Brain (organoid and tissue), 16 donors: ENCODE measurements at places on chromosomes 7 and 10.

GRCh38 chr7:15680446-15680845, 6.0 kb downstream of the MEOX2 start:
- DNase-seq, result no peak

GRCh38 chr7:50718876-50719275, 63.8 kb downstream of the GRB10 start:
- DNase-seq, result no peak

DNA sequence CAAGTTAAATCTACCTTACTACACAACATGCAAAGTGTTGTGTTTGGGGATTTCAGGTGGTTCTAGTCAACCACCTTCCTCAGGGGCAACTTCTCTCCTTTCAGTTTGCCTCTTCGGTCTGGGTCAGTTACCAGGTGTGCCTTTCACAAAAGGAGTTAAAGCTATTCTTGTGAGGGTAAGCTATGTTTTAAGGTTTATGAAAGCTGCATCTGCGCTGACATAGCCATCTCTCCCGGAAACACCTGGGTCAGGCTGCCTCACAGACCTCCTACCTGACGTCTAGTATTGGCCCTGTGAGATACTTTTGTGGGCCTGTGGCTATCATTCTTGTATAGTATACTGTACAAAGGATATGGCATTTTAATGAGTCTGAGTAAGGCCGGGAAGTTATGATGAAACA, 67.7 kb upstream of the ITGA8 start:
- no peak for DNase-seq

DNA sequence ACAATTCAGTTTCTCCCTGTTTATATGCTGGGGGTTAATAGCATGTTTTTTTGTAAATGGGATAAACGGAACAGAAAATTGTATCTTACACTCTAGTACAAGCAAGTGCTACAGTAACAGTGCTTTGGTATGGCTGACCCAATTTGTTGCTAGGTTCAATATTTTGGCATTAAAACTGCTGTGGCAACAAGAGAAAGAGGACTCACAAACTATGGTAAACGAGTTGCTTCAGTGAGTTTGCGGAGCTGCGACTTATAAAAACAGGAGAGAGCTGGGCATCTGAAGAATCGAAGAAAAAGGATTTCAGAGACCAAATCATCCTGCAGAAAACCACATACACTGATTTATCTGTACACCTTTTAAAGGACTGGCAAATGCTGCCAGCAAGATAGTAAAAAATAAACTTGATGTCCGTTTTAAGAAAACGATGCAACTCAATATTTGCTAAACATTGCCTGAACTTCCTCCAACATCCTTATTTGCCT, 2.2 kb downstream of the GLUD1 start:
- peak; percentile 39 for DNase-seq

DNA sequence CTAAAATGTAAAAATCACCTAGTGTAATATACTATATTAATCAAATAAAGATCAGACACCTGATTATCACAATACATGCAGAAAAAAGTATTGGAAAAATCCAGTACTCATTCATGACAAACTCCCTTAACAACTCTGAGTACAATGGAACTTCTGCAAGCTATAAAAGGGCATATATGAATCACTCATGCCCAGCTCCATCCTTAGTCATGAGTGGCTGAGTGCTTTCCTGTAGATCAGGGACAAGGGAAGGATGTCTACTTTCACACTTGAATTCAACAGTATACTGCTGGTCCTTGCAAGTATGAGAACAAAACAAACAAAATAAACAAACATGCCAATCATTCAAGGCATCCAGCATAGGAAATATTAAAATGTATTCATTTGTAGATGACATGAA, 116.5 kb downstream of the ADARB2 start:
- no peak for DNase-seq

DNA sequence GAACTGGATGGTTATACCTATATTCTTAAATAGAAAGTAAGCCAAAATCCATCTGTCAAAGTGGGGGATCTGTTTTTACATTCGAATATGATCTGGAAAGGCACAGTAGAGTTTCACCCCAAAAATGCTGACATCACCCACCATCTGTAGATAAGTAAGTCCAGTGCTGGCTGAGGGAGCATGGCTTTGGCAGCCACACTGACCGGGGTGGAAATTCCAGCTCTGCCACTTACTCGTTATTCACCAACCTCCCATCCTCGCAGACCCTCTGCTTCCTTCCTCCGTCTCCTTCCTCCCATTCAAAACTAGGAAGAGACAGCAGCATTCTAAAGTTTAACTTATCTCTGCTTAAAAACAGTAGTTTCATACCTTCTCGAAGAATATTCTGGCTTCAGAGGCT, 84.9 kb upstream of the GATA3 start:
- DNase-seq, result no peak

DNA sequence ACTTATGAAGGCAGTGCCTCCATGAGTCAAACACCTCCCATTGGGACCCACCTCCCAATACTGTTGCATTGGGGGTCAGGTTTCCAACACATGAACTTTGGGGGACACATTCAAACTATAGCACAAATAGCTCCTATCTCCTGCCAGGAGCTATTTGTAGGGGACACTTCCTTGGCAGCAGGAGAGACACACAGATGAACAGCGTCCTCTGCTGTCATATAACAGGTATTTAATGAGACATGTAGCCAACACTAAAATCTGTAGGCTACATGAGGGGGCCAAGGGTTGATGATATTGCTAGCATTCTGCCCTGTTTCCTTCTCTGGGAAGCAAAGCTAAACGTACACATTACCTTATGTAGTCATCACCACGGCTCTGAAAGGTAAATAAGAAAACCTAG, 2.6 kb upstream of the GPR26 start:
- DNase-seq, result no peak

GRCh38 chr7:34916267-34916666, 121.0 kb downstream of the DPY19L1 start:
- no peak for DNase-seq

DNA sequence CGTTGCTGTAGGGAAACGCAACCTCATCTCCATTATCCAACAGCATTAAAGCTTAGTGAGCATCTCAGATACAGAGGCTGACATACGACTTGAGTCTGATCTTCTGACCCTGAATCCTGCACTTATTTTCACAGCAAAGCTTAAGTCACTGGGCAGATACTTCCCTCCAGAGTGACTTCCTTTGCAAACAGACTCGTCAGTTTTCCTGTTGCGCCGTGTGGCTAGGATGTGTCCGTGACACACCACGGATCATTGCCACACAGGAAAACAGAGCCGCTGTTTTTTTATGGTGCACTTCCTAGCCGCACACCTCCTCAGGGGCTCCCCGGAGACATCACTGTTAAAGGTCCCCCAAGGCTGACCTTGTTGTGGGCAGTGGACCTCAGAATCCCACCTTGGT, 94.9 kb upstream of the MKI67 start:
- DNase-seq, result no peak

- no peak for DNase-seq
Measured at GRCh38 chr7:65820287-65820950, 52.5 kb upstream of the VKORC1L1 start.

DNA sequence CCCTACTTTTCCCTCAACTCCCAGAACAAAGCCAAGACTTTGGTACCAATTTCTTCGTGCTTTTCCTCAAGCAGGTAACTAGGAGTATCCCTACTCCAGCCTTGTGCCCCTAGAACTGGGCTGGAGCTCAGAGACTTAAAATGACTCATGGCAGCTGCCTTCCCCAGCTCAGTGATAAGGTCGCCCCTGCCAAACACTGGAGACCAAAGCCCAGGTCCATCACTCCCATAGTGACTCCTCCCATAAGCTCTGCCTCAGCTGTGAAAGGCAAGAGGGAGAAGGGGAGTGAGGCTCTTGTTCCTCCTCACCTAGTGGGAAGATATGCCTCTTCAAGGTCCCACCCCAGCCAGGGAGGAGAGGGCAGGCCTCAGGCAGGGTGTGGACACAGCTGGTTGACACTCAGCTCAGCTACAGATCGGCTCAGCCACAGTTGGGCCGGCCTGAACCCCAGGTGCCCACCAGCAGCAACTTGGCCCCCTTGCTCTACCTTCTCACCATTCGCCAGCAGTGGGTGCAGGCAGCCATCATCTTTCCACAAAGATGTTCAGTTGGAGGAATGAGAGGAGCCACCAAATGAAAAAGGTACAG, 13.8 kb upstream of the CYREN start:
- no peak for DNase-seq

DNA sequence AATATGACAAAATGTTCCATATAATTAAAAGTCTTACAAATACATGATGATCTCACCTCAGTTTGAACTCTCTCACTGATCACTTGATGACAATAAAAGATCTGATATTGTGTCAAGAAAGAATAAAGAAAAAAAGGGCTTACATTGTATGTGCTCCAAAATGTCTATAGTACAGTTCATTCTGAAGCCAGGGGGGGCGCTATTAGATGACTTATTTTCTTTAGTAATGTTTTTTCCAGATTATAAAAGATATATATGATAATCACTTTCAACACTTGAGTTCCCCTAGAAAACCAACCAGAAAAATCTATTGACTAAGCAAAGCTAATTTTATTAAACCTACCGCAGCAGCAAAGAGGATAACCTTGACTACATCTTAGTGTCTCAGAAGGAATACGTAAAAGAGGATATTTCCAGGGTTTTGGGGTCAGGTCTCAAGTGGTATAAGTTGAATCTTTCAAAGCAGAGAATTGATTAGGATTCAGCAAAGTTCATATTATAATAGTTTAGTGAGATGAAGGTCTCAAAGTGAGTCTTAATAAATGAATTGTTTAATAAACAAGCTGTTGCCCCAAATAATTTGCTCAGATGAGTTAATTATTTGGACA, 55.8 kb downstream of the PTN start:
- no peak for DNase-seq

DNA sequence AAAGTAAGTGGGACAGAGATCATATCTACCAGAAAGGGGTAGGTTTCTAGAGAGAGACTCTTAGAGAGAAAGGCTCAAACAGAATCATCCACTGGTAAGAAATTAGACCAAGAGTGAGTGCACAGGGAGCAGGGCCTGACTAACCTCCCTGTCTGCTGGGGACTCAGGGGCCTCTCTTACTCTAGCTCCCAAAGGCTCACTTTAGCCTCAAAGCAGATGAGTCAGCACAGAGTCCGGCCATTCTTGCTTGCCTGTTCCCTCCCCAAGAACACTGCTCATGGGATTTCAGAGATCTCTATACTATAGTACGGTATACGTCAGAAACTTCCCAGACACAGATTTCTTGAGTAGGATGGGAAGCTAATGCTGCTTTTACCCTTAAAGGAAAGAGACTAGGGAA, 32.7 kb downstream of the RBM28 start:
- no peak for DNase-seq

DNA sequence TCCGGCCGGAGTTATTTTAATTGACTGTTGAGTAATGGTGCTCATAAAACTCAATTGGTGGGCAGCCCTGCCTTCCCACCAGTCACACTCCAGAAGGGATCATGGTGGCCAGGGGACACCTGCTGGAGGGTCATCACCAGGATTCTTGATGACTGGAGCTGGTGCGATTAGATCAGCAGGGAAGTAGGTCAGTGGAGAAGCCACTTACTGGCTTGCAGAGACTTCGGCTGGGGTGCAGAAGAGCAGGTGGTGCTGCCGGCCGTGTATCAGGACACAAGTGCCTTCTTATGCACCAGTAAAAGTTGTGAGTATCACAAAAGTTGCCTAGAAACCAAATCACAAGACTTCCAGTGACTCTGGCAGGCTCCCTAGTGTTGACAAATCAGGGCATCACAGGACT, 82.6 kb upstream of the CHCHD3 start:
- DNase-seq, result no peak

- no peak for DNase-seq
Measured at GRCh38 chr7:29432721-29433120, 130.9 kb upstream of the PRR15 start.

DNA sequence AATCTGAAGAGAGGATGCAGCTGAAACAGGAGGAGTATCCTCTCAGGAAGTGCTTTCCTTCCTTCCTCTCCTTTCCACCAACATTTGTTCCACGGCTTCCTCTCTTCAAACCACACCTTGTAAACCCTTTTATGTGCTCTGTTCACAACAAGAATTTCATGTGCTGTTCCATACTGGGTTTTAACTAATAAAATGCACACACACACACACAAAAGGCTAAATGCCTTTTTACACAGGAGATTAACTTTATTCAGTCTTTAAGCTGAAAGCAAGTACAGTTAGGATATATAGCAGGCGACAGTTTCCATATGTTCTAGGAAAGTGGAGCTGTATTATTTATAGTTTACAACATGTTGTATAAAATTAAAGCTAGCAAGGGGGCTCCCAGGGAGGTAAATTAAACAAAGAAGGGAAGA, 106.7 kb downstream of the REEP3 start:
- DNase-seq, result no peak

DNA sequence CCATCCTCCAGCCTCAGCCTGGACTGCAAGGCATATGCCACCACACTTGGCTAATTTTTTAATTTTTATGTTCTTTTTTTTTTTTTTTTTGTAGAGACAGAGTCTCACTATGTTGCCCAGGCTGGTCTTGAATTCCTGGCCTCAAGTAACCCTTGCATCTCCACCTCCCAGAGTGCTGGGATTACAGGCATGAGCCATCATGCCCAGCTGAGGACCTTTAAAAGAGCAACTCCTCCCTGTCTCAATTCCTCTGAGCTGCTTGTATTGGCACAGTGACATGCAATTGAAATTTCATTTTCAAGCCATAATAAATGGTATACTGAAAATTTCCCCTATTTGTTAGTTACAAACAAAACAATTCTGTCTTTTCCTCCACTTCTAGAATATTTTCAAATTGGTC, 19.5 kb downstream of the DNAJB9 start:
- no peak for DNase-seq

DNA sequence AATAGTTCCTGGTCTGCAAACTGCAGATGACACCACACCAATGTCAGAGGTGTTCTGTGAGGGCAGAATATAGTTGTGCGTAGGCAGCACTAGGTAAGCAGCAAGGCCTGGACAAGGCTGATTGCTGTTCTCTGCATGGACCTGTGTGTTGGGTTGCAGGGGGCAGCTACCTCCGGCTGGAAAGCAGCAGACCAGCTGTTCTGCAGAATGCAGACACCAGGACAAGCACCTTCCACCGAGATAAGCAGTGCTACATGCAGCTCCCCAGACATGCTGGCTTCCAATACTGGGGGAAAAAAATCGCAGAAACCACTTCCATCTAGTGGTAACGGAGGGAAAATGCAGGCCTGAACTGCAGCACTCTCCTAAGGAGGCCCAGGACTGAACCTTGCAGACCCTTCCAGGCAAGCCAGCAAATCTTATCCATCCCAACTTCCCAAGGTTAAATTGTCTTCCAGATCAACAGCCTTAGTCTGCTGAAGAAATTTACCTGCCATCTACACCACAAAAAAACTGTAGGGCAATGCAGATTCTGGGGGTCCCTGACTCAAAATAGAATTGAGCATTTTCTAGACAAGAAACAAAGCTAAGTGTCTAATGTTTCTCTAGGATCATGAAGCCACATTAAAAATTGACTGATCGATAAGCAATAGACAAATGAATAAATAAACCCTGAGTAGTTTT, 50.5 kb upstream of the COBL start:
- peak; percentile 79 for DNase-seq

- DNase-seq, result no peak
Measured at GRCh38 chr7:151374139-151374538, 32.5 kb downstream of the NUB1 start.

DNA sequence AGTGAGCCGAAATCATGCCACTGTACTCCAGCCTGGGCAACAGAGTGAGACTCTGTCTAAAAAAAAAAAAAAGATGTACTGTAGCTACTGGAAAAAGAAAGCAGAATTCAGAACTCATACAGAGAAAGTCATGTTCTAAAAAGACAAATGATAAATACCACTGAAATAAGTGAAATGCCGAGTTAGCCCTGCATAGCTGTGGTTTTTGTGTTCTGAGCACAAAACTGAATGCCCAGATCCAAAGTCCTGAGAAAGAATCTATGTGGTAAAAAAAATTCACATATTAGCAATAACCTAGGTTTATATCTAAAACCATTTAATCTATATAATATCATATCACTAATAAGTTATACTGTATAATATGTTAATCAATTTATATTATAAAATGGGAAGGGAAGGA, 29.3 kb upstream of the HECW1 start:
- DNase-seq, result no peak
